Activated CD8-positive, alpha-beta memory T cell treated with anti-CD3 and anti-CD28 coated beads, Interleukin-2, amount 50 U/mL, for 48 hours (primary cell): ENCODE measurements at places on chromosomes 16 and 17.
A peak's percentile ranks its signal among the peaks of the same experiment; 100 is the strongest.

- peak; percentile 79 for DNase-seq
Observed at GRCh38 chr16:9091867-9092281, 430 bp downstream of the HAPSTR1 start.

DNA sequence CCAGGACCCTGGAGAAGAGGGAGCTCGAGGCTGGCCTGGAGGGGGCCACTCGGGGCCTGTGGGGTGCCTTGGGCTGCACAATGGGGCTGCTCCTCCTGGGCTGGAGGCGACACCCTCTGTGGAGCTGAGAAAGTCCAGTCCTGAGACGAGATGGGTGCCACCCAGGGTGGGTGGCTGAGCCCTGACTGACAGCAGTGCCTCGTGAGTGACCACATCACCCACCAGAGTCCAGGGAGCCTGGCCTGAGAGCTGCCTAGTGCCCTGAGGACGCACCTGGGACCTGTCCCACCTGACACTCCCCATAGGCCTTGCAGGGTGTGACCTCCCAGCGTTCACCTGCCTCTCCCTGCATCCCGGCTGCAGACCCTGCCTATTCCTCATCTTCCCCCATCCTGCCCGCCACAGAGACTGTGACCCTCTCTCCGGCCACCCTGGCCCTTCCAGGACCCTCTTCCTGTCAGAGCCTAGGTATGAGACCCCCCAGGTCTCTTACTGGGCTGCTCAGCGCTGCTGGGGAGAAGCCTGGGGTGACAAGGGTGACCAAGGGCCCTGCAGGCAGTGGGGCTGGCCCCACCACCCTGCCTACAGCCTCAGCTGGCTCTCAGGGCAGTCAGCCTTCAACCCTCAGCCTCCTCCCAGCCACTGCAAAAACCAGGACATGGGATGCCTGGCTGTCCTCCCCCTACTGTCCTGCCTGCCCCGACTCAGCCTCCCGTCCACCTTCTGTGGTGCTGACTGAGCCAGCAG lies 41.2 kb downstream of the TNFRSF13B start:
- no peak for DNase-seq

DNA sequence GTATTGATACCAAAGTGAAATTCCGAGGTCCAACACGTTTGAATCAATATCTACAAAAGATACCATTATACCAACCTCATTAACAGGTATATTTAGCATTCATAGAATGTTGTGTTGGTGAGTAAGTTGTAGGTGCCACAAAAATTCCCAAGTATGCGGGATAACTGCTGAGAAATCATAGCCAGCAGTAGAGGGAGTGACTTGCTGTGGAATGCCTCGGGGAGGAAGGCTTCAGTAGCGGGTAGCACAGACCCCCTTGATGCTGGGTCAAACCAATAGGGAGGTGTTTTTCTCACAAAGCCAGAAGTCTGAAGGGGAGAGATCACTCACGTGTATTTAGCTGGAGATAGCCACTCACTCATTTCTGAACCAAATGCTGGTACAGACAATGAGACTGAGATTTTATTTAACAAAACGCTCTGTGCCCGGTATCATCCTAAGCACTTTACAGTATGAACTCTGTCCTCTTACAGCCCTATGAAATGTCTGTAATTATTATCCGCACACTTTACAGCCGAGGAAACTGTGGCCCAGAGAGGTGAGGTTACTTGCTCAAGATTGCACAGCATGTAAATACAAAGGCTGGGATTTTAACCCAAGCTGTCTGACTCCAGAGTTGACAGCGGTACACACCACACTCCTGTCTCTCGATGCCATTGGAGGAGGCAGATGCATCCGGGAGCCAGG lies 23.1 kb downstream of the HSBP1 start:
- DNase-seq, result no peak

DNA sequence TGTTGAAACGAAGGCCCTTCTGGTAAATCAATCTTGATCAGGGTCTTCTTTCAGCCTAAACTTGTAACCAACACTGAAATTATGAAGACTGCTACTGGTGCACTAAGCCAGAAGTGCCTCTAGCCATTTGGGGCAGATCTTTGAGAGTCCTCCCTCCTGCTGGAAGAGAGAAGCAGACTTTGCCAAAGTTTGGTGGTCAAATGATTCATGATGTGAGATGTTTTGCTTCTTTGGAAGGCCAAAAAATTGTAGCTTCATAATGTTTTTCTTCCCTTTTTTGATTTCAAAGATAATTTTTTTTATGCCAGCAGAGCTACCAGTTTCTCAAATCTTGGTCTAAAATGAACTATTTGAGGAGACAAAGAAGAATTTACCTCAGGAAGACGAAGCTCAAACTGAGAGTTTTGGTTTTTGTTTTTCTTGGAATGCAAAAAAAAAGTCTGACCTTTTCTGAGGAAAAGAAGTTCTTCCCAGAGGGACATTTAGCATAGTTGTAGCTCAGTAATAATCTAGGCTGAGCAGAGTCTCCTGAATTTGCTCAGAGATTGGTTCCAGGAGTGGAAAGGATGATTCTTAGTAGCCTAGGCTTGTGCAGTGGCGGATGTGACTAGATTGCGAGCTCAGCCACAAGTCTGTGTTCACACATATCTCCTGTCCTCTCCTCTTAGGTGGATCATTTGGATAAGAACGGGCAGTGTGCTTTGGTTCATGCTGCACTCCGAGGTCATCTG lies 50.9 kb downstream of the CYB561 start:
- no peak for DNase-seq

GRCh38 chr17:44084131-44084538 lies 13.6 kb downstream of the G6PC3 start:
- peak; percentile 77 for DNase-seq

GRCh38 chr16:2335286-2335895 lies 5.1 kb downstream of the ABCA3 start:
- DNase-seq, result no peak

- DNase-seq, result peak; percentile 68
Observed at GRCh38 chr16:74297145-74297665, 591 bp downstream of the PSMD7 start.

DNA sequence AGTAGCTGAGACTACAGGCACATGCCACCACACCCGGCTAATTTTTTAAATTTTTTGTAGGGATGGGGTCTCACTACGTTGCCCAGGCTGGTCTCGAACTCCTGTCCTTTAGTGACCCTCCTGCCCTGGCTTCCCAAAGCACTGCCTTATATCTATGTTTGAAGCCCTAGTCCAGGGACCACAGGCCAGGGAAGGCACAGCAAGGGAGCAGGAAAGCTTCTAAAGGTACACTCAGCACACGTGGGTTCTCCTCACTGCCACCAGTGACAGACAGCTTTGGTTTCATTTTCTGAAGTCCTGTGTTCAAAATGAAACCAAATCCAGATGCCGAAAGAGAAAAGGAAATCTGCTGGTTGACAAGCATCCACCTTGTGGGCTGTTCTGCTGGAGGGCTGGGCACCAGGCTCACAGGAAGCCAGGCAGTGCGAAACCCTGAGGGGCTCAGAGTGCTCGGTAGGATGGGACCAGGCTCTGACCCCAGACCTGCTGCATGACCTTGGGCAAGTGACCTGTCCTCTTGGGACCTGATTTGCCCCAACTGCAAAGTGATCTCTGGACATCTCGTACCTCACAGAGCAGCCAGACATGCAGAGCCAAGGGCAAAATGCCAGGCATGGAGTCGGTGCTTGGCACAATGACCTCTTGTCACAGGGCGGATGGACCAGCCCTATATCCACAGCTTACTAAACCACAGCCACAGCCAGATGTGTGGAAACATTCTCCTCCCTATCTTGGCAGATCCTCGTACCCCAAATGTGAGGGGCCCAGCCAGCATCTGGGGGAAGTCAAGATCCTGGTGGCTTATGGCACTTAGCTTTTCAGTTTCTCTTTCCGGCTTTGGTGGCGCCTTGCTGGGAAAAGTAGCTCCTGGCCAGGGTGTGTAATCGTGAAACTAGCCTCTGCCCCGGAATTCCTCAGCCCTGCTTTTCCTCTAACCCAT lies 2.8 kb upstream of the SOCS1 start:
- peak; percentile 70 for DNase-seq

DNA sequence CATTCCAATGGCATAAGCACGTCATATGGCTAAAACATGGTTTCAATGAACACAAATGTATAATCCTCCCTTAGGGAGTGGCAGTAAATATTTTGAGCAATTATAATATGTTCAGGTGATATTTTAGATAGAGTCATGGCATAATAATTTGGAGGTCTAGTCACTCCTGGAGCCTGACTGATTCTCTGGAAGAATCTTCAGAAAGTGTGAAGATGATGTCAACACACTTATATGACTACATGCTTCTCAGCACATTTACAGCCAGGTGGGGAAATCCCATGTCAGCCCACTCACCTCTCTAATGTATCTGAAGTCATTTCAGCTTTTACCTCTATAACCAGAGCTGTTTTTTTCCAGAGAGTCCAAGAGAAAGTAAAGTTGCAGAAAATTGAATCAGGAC lies 474.8 kb downstream of the SHISA9 start:
- DNase-seq, result no peak

- DNase-seq, result no peak
Observed at GRCh38 chr16:75294773-75295459, 43.5 kb upstream of the BCAR1 start.

DNA sequence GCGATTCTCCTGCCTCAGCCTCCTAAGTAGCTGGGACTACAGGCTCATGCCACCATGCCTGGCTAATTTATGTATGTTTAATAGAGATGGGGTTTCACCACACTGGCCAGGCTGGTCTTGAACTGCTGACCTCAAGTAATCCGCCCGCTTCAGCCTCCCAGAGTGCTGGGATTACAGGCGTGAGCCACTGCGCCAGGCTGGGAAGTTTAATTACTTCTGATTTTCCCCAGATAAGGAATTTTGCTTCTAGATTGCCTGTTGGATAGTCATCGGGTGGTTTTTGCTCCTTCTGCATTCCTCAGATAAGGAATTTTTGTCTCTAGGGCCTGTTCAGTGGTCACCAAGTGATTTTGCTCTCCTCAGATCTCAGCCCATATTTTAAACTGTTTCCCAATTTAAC lies 112.5 kb downstream of the MAP2K4 start:
- no peak for DNase-seq

- no peak for DNase-seq
Observed at GRCh38 chr17:47879028-47879585, 16.9 kb upstream of the SP2 start.

- no peak for DNase-seq
Observed at GRCh38 chr17:80279895-80280294, 19.2 kb downstream of the RNF213 start.

GRCh38 chr17:17356149-17356930 lies 53.2 kb downstream of the NT5M start:
- peak; percentile 77 for DNase-seq

DNA sequence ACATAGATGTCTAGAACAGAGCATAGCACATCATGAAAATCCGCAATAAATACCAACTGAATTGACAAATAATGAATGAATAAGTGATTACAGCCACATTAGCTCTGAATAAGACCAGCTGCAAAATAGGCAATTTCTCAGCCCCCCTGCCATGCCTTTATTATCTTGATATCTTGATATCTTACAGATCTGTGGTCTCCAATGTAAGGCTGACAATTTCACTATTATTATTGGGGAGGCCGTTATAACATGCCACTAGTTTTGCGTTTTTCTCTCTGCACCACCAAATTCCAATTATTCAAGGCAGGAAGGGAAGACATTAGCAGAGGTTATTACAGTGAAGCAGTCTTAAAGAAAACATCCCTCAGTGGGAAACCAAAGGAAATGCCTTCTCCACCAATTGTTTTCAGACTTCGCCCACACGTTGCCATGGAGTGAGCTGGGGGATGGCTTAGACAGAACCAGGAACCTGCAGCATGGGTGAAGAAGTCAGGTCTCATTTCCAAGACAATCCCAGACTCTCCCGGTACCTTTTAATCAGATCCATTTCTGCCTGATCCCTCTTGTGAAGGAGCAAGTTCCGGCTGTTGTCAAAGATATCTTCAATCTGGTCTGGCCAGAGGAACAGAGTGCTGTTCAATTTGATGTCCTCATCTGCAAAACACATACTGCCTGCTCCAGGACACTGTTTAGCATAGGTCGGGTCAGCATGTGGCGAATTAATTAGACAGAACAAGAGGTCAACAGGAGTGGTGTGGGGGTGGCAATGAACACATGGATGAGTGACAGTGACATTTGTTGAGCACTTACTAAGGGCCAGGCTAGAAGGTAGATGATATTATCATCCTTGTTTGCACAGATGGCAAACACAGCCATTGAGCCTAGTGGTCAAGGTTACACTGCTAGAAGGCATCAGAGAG lies 46.4 kb downstream of the DNAH3 start:
- DNase-seq, result no peak

DNA sequence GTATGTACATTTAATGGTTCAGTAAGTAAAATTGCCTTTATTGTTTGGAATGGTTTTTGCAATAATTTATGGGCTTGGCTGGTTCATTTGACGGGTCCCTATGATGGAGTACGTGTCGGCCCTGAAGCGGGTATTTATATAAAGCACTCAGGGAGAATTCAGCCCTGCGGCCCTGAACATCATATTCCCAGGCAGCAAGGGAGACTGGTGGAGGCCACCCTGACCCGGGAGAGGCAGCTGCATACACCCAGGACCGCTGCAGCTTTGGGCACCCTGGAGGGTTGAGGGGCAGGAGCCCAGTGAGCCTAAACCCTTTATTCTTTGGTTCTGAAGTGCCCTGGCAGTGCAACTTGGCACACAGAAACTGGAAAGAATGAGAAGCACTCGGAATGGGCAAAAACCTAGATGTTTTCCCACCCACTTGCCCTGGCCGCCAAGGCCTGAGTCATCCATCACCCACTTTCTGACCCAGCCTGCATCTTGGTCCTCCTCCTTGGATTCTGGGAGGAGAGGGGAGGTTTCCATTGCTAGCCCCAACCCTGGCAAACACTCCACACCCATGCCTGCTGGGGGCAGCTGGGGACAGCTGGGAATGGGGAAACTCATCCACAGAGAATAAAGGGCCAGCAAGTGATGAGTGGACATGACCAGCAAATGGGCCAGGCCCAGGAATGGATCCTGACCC lies 162.2 kb upstream of the TNRC6C start:
- no peak for DNase-seq

- peak; percentile 74 for DNase-seq
Observed at GRCh38 chr16:30761427-30761927, 385 bp downstream of the CFAP119 start.

DNA sequence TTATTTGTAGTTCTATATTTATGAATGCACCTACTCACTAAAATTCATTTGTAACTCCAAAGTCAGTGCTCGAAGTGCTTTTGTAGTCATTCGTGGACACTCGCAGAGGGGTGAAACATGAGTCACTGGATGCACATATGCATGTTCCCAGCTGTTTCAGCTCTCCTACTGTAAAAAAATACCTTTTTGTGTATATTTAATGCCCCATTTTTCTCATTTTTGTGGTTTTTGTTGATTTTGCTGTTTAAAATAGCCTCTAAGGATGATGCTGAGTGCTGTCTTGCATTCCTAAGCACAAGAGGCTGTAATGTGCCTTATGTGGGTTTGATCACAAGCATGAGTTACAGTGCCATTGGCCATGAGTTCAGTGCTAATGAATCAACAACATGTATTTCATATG lies 30.6 kb downstream of the CENPV start:
- no peak for DNase-seq

- no peak for DNase-seq
Observed at GRCh38 chr17:17252149-17252661, 15.2 kb upstream of the FLCN start.
